Calu3 (cell line): ENCODE measurements at places on chromosomes 2 and 18. TPM values are rescaled to one million over a fixed set of nuclear protein-coding genes. Genes with fewer than 3 reads are reported as not detected.
A peak's percentile ranks its signal among the peaks of the same experiment; 100 is the strongest.

The KCNE4 gene
- total RNA-seq: not detected in 2 replicates

GRCh38 chr2:43818761-43819160, 19.9 kb downstream of the ABCG5 start:
- peak overlapping the region; percentile 8 for H3K27ac ChIP-seq
- peak overlapping the region; percentile 44 for H3K4me3 ChIP-seq
- H3K36me3 ChIP-seq: peaks cover 9% of the 10 kb centered on the region
- peaks cover 47% of the 10 kb centered on the region for H3K4me1 ChIP-seq

DNA sequence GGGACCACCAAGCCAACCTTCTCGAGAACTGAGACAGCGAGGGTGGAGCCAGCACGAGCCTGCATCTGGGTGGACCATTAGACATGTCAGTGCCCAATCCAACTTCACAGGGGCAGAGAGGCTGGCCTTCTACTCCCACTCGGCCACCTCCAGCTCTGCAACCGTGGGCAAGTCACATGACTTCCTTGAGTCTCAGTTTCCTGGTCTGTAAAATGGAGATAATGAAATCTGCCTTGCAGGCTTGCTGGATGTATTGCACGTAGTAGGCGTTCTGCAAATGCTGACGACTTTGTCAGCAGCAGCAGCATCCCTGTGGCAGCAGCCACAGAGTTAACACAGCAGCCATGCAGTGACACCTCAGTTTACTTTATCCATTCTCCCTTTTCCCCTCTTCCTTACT, 208.9 kb downstream of the GLI2 start:
- no peak overlapping the region for H3K27ac ChIP-seq
- H3K4me3 ChIP-seq: no peak overlapping the region
- DNase-seq: no peak

- no peaks in the 10 kb centered on the region for H3K27me3 ChIP-seq
- H3K4me1 ChIP-seq: no peaks in the 10 kb centered on the region
- H3K4me3 ChIP-seq: no peak overlapping the region
- no peak for DNase-seq
- no peak overlapping the region for H3K27ac ChIP-seq
- H3K36me3 ChIP-seq: no peaks in the 10 kb centered on the region
Measured at GRCh38 chr2:3223080-3223923, 154.3 kb downstream of the EIPR1 start.

GRCh38 chr2:240573071-240573515, 4.8 kb downstream of the RNPEPL1 start:
- no peaks in the 10 kb centered on the region for H3K27me3 ChIP-seq
- H3K4me1 ChIP-seq: peaks cover 10% of the 10 kb centered on the region
- no peak for DNase-seq
- H3K27ac ChIP-seq: no peak overlapping the region

DNA sequence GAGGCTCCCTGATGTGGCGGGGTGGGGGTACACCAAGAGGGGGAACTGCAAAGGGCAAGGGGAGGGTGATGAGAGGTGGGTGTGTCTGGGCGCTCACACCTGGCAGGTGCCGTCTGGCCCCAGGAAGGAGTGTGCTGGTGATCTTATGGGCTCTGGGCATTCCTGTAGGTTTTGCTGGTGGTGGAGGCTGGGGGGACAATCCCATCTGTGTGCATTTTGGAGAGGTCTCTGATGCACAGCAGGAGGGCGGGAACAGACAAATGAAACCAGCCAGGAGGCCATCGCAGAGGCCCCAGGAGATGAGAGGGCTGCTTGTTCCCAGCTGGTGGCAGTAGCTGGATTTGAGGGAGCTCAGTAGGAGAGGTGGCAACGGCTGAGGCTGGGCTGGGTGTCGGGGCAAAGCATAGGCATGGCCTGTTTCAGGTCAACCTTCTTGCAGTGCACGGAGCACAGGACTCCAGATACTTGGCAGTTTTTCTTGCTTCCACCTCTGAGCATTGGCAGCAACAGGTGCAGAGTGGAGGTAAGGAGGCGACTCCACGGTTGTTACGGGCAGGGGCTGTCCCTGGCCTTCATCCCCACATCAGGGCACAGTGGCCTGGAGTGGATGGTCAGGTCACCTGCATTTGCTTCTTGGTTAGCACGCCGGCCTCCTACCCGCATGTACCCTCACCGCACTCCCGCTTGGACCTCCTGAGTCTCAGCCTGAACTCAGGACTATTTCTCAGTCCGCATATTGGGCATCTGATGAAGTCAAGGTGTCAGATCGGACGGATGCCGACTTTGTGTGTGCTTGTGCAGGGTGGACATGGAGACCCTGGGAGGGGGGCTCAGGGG, 194.2 kb upstream of the HDAC4 start:
- DNase-seq: no peak
- H3K27ac ChIP-seq: no peak overlapping the region
- H3K27me3 ChIP-seq: peaks cover 43% of the 10 kb centered on the region
- no peak overlapping the region for H3K4me3 ChIP-seq
- H3K36me3 ChIP-seq: no peaks in the 10 kb centered on the region
- no peaks in the 10 kb centered on the region for H3K4me1 ChIP-seq

DNA sequence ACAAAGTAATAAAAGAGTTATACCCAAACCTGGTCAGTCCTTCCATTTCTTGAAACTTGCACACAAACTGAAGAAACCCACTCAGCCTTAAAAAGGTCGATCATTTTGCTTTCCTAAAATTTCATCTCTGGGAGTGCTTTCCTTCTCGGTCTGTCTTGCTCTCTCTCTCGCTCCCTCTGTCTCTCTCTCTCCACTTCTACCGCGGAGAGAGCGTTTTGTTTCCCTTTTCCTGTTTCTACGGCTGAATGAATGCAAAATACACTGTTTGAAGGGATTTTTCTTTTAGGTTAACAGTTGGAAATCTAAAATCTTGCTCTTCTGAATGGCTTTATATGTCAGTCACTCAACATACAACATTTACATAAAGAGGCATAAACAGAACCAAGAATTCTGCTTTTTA, 424.2 kb downstream of the TGIF1 start:
- H3K27me3 ChIP-seq: no peaks in the 10 kb centered on the region
- no peak for DNase-seq
- H3K4me1 ChIP-seq: peaks cover 28% of the 10 kb centered on the region
- no peak overlapping the region for H3K4me3 ChIP-seq
- no peaks in the 10 kb centered on the region for H3K36me3 ChIP-seq

- peaks cover 21% of the 10 kb centered on the region for H3K4me1 ChIP-seq
- H3K4me3 ChIP-seq: no peak overlapping the region
- DNase-seq: no peak
- no peaks in the 10 kb centered on the region for H3K27me3 ChIP-seq
- H3K27ac ChIP-seq: no peak overlapping the region
- no peaks in the 10 kb centered on the region for H3K36me3 ChIP-seq
Measured at GRCh38 chr2:213087040-213087439, 64.4 kb downstream of the IKZF2 start.

The SH2D6 gene
- 1.8 and 2.4 TPM in 2 replicates for total RNA-seq

GRCh38 chr2:191976436-191976835, 129.5 kb upstream of the CAVIN2 start:
- peaks cover 22% of the 10 kb centered on the region for H3K4me1 ChIP-seq
- no peaks in the 10 kb centered on the region for H3K27me3 ChIP-seq
- DNase-seq: peak; percentile 2
- no peak overlapping the region for H3K27ac ChIP-seq
- no peak overlapping the region for H3K4me3 ChIP-seq

- DNase-seq: no peak
- H3K4me1 ChIP-seq: no peaks in the 10 kb centered on the region
- no peaks in the 10 kb centered on the region for H3K27me3 ChIP-seq
- no peak overlapping the region for H3K4me3 ChIP-seq
Measured at GRCh38 chr2:120926463-120927264, 191.0 kb downstream of the GLI2 start.

DNA sequence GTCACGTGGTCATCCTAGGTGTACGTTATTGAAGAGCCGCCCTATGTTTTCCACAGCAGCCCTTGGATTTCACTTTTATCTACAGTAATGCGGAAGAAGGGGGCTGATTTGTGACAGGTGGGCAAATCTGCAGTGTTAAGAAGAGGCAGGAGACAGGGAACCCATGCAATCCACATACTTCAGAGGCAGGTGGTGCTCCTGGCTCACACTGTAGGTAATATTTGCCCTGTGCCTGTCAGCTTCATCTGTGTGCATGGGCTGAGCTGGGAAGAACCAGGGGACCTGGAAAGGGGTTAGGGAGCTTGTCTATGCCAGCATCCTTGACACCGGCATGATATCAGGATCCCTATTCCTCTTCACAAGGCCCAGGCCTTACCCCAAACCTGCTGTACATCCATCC, 183.9 kb downstream of the SH3RF3 start:
- H3K4me1 ChIP-seq: no peaks in the 10 kb centered on the region
- H3K36me3 ChIP-seq: no peaks in the 10 kb centered on the region
- peaks cover 62% of the 10 kb centered on the region for H3K27me3 ChIP-seq
- DNase-seq: no peak
- H3K27ac ChIP-seq: no peak overlapping the region

- H3K27ac ChIP-seq: no peak overlapping the region
- H3K27me3 ChIP-seq: peaks cover 48% of the 10 kb centered on the region
- no peak overlapping the region for H3K4me3 ChIP-seq
- no peaks in the 10 kb centered on the region for H3K4me1 ChIP-seq
- no peak for DNase-seq
Measured at GRCh38 chr2:95357717-95358280, 44.7 kb upstream of the FAHD2A start.

GRCh38 chr2:95062242-95063085, 37.0 kb downstream of the MAL start:
- peaks cover 15% of the 10 kb centered on the region for H3K4me1 ChIP-seq
- no peak overlapping the region for H3K4me3 ChIP-seq
- no peak for DNase-seq
- no peaks in the 10 kb centered on the region for H3K36me3 ChIP-seq
- H3K27ac ChIP-seq: no peak overlapping the region
- peaks cover 12% of the 10 kb centered on the region for H3K27me3 ChIP-seq

DNA sequence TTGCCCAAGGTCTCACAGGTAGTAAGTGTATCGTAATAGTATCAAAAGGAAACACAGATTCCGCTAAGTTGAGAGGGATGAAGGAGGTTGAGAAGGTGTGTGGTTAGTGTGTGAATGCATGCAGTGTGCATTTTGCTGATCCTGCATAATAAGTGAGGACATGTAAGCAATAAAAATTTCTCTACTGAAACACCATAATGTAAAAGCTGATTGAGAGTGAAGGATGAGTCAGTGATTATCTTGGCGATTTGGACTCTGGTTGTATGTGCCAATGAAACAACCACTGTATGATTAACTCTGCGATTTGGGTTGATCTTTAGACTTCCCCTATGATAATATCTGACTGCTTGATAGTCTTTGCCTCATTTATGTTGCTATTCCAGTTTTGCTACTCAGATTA, 16.7 kb upstream of the ADGRF3 start:
- H3K36me3 ChIP-seq: peaks cover 7% of the 10 kb centered on the region
- H3K4me1 ChIP-seq: peaks cover 33% of the 10 kb centered on the region
- H3K27ac ChIP-seq: no peak overlapping the region
- H3K27me3 ChIP-seq: no peaks in the 10 kb centered on the region
- no peak overlapping the region for H3K4me3 ChIP-seq

GRCh38 chr2:226121046-226121738, 678.4 kb downstream of the IRS1 start:
- peaks cover 24% of the 10 kb centered on the region for H3K4me1 ChIP-seq
- no peak overlapping the region for H3K4me3 ChIP-seq
- H3K27ac ChIP-seq: no peak overlapping the region
- no peak for DNase-seq
- no peaks in the 10 kb centered on the region for H3K36me3 ChIP-seq

GRCh38 chr2:11338580-11338979, 5.9 kb downstream of the ROCK2 start:
- no peak for DNase-seq
- H3K4me3 ChIP-seq: no peak overlapping the region
- H3K36me3 ChIP-seq: peaks cover 11% of the 10 kb centered on the region
- no peak overlapping the region for H3K27ac ChIP-seq
- peaks cover 10% of the 10 kb centered on the region for H3K4me1 ChIP-seq

The MBP gene
- 221 and 257 TPM in 2 replicates for total RNA-seq

The ATP6V1B1 gene
- total RNA-seq: not detected in 2 replicates

DNA sequence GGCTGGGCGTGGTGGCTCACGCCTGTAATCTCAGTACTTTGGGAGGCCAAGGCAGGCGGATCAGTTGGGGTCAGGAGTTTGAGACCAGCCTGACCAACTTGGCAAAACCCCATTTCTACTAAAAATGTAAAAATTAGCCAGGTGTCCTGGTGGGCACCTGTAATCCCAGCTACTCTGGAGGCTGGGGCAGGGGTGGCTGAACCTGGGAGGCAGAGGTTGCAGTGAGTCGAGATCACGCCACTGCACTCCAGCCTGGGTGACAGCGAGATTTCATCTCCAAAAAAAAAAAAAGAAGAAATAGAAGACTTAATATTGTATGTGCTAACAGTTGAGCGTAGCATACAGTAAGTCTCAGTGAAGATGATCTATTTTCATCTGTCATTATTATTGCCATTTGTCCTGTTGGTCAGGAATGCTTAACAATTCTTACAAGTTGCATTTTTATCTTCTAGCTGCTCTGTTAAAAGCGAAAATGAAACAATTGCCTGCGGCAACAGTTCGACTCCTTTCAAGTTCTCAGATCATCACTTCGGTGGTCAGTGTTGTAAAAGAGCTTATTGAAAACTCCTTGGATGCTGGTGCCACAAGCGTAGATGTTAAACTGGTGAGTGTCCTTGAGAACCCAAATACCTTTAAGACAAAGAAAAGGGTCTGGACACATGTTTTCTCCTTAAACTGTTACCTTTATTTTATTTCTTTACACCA, 7.2 kb downstream of the PMS1 start:
- H3K27ac ChIP-seq: no peak overlapping the region
- H3K36me3 ChIP-seq: peaks cover 25% of the 10 kb centered on the region
- DNase-seq: no peak
- H3K4me3 ChIP-seq: no peak overlapping the region

The ATP6V1C2 gene
- total RNA-seq: 0.28 and 0.61 TPM in 2 replicates

The GLI2 gene
- total RNA-seq: 1.4 and 1.6 TPM in 2 replicates

- no peaks in the 10 kb centered on the region for H3K4me1 ChIP-seq
- no peak overlapping the region for H3K27ac ChIP-seq
- no peak for DNase-seq
- no peaks in the 10 kb centered on the region for H3K36me3 ChIP-seq
Measured at GRCh38 chr2:64615192-64615763, 38.4 kb downstream of the SERTAD2 start.

- H3K27me3 ChIP-seq: peaks cover 11% of the 10 kb centered on the region
- no peaks in the 10 kb centered on the region for H3K36me3 ChIP-seq
- H3K4me3 ChIP-seq: no peak overlapping the region
- no peak for DNase-seq
Measured at GRCh38 chr2:15844211-15844801, 96.0 kb upstream of the MYCN start.

DNA sequence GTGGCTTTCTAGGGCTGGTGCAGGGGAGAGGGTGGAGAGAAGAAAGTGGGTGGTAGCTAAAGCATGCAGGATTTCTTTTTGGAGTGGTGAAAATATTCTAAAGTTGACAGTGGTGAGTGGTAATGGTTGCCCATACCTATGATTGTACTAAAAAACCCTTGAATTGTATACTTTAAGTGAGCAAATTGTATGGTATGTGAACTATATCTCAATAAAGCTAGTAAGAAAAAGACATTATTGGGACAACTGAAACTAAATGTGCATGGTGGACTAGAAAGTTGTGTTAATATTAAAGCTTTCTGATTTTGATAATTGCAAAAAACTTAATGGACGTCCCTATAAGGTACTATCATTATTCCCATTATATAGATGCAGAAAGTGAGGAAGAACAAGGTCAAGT, 50.3 kb downstream of the SMAD7 start:
- H3K4me1 ChIP-seq: peaks cover 29% of the 10 kb centered on the region
- DNase-seq: no peak
- H3K27me3 ChIP-seq: no peaks in the 10 kb centered on the region
- H3K4me3 ChIP-seq: no peak overlapping the region
